Fibroblast of skin of left quadriceps (primary cell): ENCODE measurements at places on chromosomes 12 and 14.

DNA sequence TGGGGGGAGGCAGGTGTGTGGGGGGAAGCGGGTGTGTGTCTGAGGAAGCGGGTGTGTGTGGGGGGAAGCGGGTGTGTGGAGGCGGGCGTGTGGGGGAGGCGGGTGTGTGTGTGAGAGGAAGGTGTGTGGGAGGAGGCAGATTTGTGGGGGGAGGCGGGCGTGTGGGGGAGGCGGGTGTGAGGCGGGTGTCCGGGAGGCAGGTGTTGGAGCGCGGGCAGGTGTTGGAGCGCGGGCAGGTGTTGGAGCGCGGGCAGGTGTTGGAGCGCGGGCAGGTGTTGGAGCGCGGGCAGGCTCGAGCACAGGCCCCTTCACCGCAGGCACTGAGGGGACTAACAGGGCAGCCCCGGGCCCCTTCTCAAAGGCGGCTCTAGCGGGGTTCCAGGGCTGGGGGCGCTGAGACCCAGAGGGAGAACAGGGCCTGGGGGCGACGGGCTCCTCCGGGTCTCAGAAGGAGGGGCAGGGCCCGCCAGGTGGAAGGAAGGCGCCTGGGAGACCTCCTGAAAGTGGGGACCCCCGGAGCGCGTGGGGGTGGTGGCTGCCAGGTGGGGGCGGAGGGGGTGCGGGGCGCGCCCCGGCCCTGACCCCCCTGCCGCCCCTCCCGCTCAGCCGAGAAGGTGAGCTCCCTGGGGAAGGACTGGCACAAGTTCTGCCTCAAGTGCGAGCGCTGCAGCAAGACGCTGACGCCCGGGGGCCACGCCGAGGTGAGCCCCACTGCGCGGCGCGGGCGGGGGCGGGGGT, 3.2 kb downstream of the CRIP2 start:
- no peak for DNase-seq

GRCh38 chr12:61797266-61797665, 462.9 kb upstream of the USP15 start:
- no peak for DNase-seq

DNA sequence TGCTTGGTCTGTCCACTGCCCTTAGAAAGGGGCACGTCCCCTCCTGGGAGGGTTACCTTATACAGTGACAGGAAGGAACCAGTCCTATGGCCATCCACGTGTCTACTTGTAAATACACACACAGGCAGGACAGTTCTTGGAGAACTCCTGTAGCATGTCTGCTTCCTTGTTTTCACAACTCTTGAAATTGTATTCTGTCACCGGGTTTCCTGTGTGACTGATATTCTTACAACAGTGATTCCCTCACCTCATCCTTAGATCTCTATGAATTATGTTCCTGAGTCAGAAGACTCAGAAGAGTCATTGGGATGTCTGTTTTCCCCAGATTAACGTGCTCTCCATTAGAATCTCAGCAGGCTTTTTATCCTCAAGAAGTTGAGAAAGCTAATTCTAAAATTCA, 44.1 kb upstream of the DYNC1H1 start:
- DNase-seq = no peak

DNA sequence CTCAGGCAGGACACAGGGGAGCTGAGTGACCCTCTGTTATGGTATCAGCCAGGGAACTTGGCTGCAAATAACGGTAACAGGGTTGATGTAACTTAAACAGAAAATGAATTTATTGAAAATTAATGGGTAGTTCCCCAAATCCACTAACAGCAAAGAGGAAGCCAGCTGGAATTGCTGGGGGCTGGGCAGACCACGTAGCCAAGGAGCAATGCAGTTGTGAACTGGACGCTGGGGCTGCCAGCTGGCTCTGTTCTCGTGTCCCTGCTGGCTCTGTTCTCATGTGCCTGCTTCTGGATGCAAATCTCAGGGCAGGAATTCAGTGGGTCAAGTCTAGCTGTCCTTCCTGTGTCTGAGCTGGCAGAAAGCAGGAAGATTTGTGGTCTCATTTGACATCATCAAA, 1383.3 kb upstream of the TMEM132C start:
- DNase-seq = no peak

DNA sequence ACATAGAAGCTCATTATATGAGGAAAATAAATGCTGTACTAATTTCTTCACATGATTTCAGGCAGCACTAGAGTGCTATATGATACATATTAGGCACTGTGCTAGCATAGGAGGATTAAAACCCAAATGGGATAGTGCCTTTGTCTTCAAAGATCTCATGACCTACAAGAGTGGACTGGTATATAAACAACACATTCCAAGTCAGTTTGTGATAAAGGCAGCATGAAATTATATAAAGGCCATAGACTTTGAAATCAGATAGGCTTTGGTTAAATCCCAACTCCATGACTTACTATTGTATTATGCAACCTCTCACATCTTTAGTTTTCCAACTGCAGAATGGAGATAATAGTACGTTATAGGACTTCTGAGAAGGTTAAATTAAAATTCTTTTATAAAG, 179.7 kb downstream of the RAD51B start:
- no peak for DNase-seq

- no peak for DNase-seq
Observed at GRCh38 chr14:36509069-36509917, 10.7 kb downstream of the NKX2-1 start.

GRCh38 chr12:77723308-77723707, 107.4 kb upstream of the NAV3 start:
- DNase-seq = no peak

- no peak for DNase-seq
Observed at GRCh38 chr12:12121061-12121460, 50.3 kb downstream of the BCL2L14 start.

- no peak for DNase-seq
Observed at GRCh38 chr12:90085494-90086274, 377.0 kb upstream of the ATP2B1 start.

- no peak for DNase-seq
Observed at GRCh38 chr14:70425354-70425753, 8.5 kb upstream of the SYNJ2BP start.

DNA sequence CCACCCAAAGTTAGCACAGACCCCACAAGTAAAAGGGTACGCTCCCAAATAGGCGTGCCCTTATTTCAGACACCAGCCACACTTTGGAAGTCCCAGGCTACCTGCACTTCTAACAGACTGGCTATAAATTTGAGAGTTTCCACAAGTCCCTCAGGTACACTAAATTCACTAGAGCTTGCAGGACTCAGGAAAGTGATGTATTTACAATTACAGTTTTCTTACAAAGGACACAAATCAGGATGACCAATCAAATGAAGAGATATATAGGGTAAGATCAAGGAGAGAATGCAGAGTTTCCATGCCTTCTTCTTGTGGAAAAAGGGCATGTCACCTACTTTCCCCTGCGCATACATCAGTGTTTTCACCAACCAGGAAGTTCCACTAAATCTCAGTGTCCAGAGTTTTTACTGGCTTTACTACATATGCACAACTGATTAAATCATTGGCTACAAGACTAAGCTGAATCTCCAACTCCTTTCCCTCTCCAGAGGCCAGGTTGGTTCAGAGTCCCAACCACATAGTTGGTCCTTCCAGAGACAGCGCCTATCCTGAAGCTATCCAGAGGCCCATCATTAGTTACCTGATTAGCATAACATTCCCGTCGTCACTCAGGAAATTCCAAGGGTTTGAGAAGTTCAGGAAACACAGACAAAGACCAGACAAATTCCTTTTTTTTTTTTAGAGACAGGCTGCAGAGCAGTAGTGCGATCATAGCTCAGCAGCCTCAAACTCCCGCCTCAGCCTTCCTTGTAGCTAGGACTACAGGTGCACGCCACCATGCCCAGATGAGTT, 84.2 kb downstream of the DENND5B start:
- no peak for DNase-seq

- no peak for DNase-seq
Observed at GRCh38 chr12:90244232-90244631, 535.6 kb upstream of the ATP2B1 start.
